Testis (tissue), 5 donors: ENCODE measurements at places on chromosomes 4 and X.

- no peak for DNase-seq
These were observed 263.6 kb upstream of the CTSO start for GRCh38 chr4:156217236-156217635.

DNA sequence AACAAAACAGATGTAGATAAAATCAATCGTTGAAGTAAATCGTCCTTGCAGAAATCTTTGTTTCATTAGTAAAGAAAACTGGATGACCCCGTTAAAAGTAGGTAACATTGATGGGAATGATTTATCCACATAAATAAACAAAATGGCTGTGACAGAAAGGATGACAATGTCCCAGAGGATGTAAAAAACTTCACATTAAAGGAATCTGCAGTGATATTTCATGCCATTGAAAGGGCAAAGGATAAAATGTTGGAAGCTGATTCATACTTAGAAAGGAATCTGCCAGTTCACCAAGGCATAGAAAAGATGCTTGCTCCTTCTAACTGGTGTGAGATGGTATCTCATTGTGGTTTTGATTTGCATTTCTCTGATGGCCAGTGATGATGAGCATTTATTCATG, 24.2 kb upstream of the EPGN start:
- DNase-seq: no peak

DNA sequence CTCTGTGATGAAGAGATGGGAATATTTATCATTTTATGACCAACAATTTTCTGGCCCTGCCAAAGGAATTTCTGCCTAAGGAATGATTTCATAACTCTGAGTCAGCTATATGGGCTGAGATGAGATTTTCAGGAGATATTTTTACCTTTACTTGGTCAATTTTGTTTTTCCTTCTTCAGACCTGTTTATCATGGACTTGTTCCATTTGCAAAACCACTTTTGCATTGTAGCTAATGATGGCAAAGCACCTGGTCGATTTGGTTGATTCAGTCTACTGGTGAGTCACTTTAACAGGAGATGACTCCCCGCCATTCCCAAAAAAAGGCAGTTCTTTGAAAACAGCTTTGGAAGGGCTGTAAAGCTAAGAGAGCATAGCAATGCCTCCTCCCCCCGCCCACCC, 53.3 kb downstream of the TEX13A start:
- DNase-seq: no peak

- no peak for DNase-seq
These were observed 587.5 kb upstream of the MAGEB2 start for GRCh38 chrX:29627833-29628232.
